Neural progenitor cell (in vitro differentiated cells): ENCODE measurements at places on chromosomes 1 and 21.

- H3K27ac ChIP-seq: peak overlapping the region; percentile 98
These were observed 67.8 kb downstream of the SLC35A3 start for GRCh38 chr1:100037656-100037926.

DNA sequence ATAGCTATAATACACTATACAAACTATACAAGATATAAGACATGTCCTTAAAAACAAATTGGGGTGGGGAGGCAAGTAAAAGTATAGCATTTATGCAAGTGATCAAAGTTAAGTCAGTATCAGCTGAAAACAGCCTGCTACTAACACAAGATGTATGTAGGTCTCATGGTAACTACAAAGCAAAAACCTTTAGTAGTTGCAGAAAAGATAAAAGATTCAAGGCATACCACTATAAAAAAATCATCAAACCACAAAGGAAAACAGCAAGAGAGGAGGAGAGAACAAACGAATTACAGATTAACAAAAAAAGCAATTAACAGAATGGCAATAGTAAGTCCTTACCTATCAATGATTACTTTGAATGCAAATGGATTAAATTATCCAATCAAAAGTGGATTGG lies 22.7 kb downstream of the ERO1B start:
- no peaks in the 10 kb centered on the region for H3K27me3 ChIP-seq
- no peak overlapping the region for H3K27ac ChIP-seq
- H3K4me1 ChIP-seq: no peaks in the 10 kb centered on the region
- no peaks in the 10 kb centered on the region for H3K36me3 ChIP-seq
- DNase-seq: no peak
- H3K4me3 ChIP-seq: no peak overlapping the region

DNA sequence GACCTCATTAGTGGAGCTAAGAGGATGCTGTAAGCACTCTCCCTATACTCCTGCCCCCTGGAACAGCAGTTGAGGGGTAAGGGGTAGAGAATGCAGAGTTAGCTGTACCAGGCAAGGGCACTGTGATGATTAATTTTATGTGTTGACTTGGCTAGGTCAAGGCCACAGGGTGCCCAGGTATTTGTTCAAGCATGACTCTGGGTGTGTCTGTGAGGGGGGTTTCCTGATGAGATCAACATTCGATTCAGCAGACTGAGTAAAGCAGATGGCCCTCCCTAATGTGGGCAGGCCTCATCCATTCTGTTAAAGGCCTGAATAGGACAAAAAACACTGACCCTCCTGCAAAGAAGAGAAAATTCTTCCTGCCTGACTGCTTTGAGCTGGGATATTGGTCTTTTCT lies 110.8 kb downstream of the KCND3 start:
- no peak overlapping the region for H3K4me3 ChIP-seq
- no peak overlapping the region for H3K27ac ChIP-seq
- H3K36me3 ChIP-seq: no peaks in the 10 kb centered on the region
- H3K27me3 ChIP-seq: no peaks in the 10 kb centered on the region

- H3K27me3 ChIP-seq: peaks cover 10% of the 10 kb centered on the region
- no peak for DNase-seq
- H3K4me1 ChIP-seq: no peaks in the 10 kb centered on the region
- no peak overlapping the region for H3K4me3 ChIP-seq
- H3K36me3 ChIP-seq: no peaks in the 10 kb centered on the region
- no peak overlapping the region for H3K27ac ChIP-seq
These were observed 15.9 kb downstream of the PYCR2 start for GRCh38 chr1:225908013-225908640.

GRCh38 chr1:195939844-195940243 lies 668.4 kb downstream of the KCNT2 start:
- H3K4me1 ChIP-seq: peaks cover 20% of the 10 kb centered on the region
- no peak overlapping the region for H3K4me3 ChIP-seq
- no peaks in the 10 kb centered on the region for H3K27me3 ChIP-seq
- H3K36me3 ChIP-seq: no peaks in the 10 kb centered on the region
- DNase-seq: peak; percentile 69

DNA sequence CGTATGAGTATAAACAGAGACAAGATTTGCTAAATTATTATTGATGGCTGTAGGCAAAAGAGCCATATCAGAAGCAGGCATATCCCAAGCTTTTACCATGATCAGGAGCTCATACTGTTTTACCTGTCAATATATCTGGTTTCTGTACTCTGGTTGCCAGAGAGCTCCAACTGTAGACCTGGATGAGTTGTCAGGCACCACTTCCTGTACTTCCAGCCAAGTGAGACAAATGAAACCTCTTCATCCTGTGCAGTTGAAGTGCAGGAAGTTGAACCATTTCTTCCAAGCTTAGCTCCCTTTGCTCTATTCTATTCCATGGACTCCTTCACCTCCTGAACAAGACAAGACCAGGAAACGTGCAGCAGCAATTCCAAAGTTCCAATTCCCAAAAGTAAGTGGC lies 115.6 kb downstream of the ZNF281 start:
- no peaks in the 10 kb centered on the region for H3K36me3 ChIP-seq
- H3K4me1 ChIP-seq: peaks cover 20% of the 10 kb centered on the region
- no peak for DNase-seq
- no peak overlapping the region for H3K27ac ChIP-seq
- H3K27me3 ChIP-seq: no peaks in the 10 kb centered on the region
- H3K4me3 ChIP-seq: no peak overlapping the region

- H3K4me1 ChIP-seq: peaks cover 31% of the 10 kb centered on the region
- H3K4me3 ChIP-seq: no peak overlapping the region
- no peak overlapping the region for H3K27ac ChIP-seq
- no peaks in the 10 kb centered on the region for H3K27me3 ChIP-seq
These were observed 60.7 kb upstream of the BTG3 start for GRCh38 chr21:17673261-17674020.

DNA sequence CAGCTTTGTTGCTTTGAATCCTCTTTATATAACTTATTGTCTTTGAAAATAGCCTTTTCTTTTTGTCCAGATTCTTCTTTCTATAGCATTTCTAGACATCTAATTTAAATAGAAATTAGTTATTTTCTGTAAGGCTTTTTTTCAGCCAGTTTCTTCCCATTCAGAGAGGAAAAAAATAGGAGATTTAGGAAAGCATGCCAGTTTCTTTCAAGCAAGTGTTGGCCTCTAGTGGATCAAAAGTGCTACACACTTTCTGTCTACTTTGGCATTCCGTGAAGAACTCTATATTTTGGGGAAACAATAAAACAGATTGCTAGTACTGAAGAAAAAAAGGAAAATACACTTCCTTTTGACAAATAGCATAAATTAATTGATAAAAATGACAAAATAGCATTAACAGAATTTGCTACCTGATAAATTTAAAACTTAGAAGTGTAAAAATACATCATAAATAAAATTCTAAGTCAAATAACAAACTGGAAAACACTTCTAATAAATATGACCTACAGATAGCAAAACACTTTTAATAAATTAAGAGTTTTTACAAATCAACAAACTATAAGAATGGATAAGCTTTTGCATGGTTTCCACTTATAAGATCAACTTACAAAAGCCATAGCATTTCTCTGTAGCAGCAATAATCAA lies 13.1 kb upstream of the EXO1 start:
- no peak overlapping the region for H3K4me3 ChIP-seq
- H3K4me1 ChIP-seq: no peaks in the 10 kb centered on the region
- H3K36me3 ChIP-seq: no peaks in the 10 kb centered on the region
- no peaks in the 10 kb centered on the region for H3K27me3 ChIP-seq
- peak; percentile 55 for DNase-seq

GRCh38 chr21:26225046-26225445 lies 54.5 kb upstream of the APP start:
- no peaks in the 10 kb centered on the region for H3K27me3 ChIP-seq
- H3K4me1 ChIP-seq: no peaks in the 10 kb centered on the region
- no peak for DNase-seq
- no peak overlapping the region for H3K27ac ChIP-seq
- H3K4me3 ChIP-seq: no peak overlapping the region

GRCh38 chr1:214503553-214503952 lies 47.8 kb downstream of the PTPN14 start:
- no peak overlapping the region for H3K4me3 ChIP-seq
- no peak for DNase-seq
- H3K27ac ChIP-seq: no peak overlapping the region
- H3K4me1 ChIP-seq: peaks cover 30% of the 10 kb centered on the region
- no peaks in the 10 kb centered on the region for H3K27me3 ChIP-seq

DNA sequence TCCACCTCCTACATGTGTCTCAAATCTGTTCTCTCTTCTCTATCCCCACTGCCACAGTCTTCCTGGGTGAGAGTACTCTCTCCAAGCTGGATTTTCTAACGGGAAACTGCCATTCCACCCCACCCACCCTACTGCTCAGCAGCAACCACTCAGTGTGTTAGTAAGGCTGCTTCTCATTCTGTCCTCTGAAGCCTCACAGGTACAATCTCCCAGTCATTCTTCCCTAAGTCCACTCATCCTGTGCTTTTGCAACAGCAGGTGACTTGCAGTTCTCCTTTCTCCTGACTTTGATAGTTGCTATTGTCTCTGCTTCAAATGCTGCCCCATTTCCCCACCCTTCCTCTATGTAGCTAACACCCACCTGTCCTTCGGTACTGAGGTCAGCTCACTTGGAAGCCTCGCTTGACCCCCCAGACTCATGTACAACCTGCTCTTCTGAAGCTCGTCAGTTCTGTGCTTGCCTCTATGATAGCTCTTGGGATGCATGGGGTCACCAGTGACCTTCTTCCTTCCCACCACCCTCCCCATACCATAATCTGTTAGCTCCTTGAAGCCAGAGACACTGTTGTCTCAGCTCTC lies 188.9 kb downstream of the RRAGC start:
- no peaks in the 10 kb centered on the region for H3K36me3 ChIP-seq
- no peak overlapping the region for H3K27ac ChIP-seq
- H3K4me1 ChIP-seq: no peaks in the 10 kb centered on the region

GRCh38 chr21:42621166-42621818 lies 32.1 kb upstream of the PDE9A start:
- peaks cover 18% of the 10 kb centered on the region for H3K4me1 ChIP-seq
- peak; percentile 31 for DNase-seq
- H3K27me3 ChIP-seq: no peaks in the 10 kb centered on the region
- no peak overlapping the region for H3K27ac ChIP-seq

- no peak overlapping the region for H3K4me3 ChIP-seq
- no peaks in the 10 kb centered on the region for H3K4me1 ChIP-seq
- H3K27ac ChIP-seq: no peak overlapping the region
- H3K36me3 ChIP-seq: no peaks in the 10 kb centered on the region
- no peak for DNase-seq
- no peaks in the 10 kb centered on the region for H3K27me3 ChIP-seq
These were observed 91.4 kb upstream of the S1PR1 start for GRCh38 chr1:101145449-101145820.

DNA sequence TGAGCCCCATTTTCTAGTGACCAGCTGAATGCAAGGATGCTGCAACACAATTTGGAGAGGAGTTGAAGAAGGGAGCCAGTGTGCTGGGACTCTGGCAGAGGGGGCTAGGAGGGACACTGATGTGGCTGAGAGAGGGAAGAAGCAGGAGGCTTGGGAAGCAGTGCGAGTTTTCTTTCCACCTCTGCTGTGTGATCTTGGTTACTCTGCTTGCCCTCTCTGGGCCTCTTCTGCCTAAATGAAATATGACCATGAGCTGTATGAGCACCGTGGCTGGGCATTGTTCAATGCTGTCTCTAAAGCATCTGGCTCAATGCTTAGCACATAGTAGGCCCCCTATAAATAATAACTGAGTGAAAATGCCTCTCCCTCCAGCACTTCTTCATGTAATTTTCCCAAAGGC lies 65.3 kb upstream of the PAX7 start:
- H3K27me3 ChIP-seq: no peaks in the 10 kb centered on the region
- no peak for DNase-seq
- no peak overlapping the region for H3K27ac ChIP-seq
- no peak overlapping the region for H3K4me3 ChIP-seq
- no peaks in the 10 kb centered on the region for H3K36me3 ChIP-seq

GRCh38 chr21:42413093-42413492 lies 9.4 kb downstream of the UBASH3A start:
- DNase-seq: no peak
- no peak overlapping the region for H3K27ac ChIP-seq
- H3K4me1 ChIP-seq: no peaks in the 10 kb centered on the region
- no peaks in the 10 kb centered on the region for H3K36me3 ChIP-seq

GRCh38 chr1:200415227-200415626 lies 5.4 kb upstream of the ZNF281 start:
- no peak for DNase-seq
- no peaks in the 10 kb centered on the region for H3K36me3 ChIP-seq
- H3K27me3 ChIP-seq: no peaks in the 10 kb centered on the region
- no peak overlapping the region for H3K27ac ChIP-seq
- peaks cover 14% of the 10 kb centered on the region for H3K4me1 ChIP-seq
- no peak overlapping the region for H3K4me3 ChIP-seq
